Esophagus muscularis mucosa (tissue), 4 donors: ENCODE measurements at places on chromosomes 2 and 18. TPM values are rescaled to one million over a fixed set of nuclear protein-coding genes. Genes with fewer than 3 reads are reported as not detected.

Gene BMP10
- total RNA-seq, result not detected

Gene NTSR2
- total RNA-seq, result not detected

Gene SEMA4C
- 76.4 TPM for total RNA-seq

Gene IGFBP2
- 188 TPM for total RNA-seq

Gene ACSL3
- 56.3 TPM for total RNA-seq

Gene REEP1
- 73.5 TPM for total RNA-seq

Gene ERBB4
- total RNA-seq, result 0.19 TPM

Gene REG1B
- not detected for total RNA-seq

Gene NYAP2
- not detected for total RNA-seq

DNA sequence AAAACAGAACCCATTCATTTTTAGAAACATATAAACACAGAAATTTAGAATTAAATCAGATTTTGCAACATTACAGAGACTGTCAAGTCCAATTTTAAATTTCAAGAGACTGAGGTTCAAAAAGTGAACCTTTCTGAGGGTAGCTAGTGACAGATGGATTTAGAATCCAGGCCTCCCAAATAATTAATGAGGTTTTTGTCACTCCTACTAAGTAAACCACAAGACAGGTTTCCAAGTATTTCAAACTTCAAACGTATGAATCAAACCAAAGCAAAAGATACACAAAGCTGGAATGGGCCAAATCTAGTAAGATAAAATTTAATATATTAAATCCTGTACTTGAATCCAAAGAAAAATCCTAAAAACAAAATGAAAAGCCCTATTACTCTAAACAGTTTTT, 25.3 kb downstream of the PPP4R3B start:
- H3K27me3 ChIP-seq, result no peaks in the 10 kb centered on the region
- H3K4me3 ChIP-seq, result no peak overlapping the region
- H3K4me1 ChIP-seq, result no peaks in the 10 kb centered on the region
- DNase-seq, result no peak
- H3K36me3 ChIP-seq, result peaks cover 12% of the 10 kb centered on the region
- no peak overlapping the region for H3K27ac ChIP-seq

- H3K4me3 ChIP-seq, result peak overlapping the region; percentile 17
- H3K27ac ChIP-seq, result peak overlapping the region; percentile 67
- no peak for DNase-seq
- H3K4me1 ChIP-seq, result peaks cover 92% of the 10 kb centered on the region
Observed at GRCh38 chr2:66507673-66508201, 72.8 kb downstream of the MEIS1 start.

DNA sequence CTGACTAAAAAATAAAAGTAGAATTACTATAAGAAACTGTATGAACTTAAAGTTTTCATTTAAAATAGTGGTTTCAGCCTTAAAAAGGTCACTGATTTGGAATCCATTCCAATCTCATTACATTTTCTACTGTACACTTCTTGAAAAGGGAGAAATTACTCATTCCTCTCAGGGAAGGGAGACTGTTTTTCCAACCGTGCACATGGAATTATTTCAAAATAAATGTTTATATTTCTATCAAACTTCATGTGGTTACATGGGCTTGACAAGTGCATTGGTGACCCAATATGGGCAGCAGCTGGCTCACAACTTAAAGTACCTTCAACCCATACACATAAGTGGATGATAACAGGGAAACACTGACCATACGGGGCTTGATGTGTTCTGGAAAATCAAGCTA, 324.5 kb upstream of the THUMPD2 start:
- H3K36me3 ChIP-seq, result no peaks in the 10 kb centered on the region
- no peaks in the 10 kb centered on the region for H3K27me3 ChIP-seq
- no peak overlapping the region for H3K4me3 ChIP-seq
- peaks cover 38% of the 10 kb centered on the region for H3K4me1 ChIP-seq
- peak overlapping the region; percentile 54 for H3K27ac ChIP-seq

DNA sequence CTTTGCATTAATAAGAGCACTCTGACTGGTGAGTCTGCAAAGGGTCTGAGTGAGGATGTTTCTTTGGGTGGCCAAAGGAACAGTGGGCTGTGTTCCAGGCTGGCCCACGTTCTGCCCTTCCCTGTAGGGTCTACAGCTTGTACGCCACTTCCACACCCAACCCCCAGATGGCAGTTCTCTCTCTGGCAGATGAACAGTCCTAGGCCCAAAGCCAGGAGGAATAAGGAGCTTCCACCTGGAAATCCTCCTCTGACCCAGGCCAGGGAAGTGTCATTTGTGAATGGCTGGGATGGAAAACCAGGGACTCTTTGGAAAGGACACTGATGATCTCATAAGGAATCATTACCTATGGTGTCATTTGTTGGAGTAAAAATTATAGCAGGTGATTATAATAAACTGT, 6.6 kb downstream of the OTOF start:
- no peaks in the 10 kb centered on the region for H3K4me1 ChIP-seq
- no peak for DNase-seq
- H3K4me3 ChIP-seq, result no peak overlapping the region
- H3K27ac ChIP-seq, result no peak overlapping the region
- no peaks in the 10 kb centered on the region for H3K27me3 ChIP-seq

GRCh38 chr2:24466871-24467870, 23.9 kb upstream of the NCOA1 start:
- no peak overlapping the region for H3K4me3 ChIP-seq
- H3K4me1 ChIP-seq, result no peaks in the 10 kb centered on the region
- H3K36me3 ChIP-seq, result no peaks in the 10 kb centered on the region
- H3K27me3 ChIP-seq, result no peaks in the 10 kb centered on the region
- no peak for DNase-seq

DNA sequence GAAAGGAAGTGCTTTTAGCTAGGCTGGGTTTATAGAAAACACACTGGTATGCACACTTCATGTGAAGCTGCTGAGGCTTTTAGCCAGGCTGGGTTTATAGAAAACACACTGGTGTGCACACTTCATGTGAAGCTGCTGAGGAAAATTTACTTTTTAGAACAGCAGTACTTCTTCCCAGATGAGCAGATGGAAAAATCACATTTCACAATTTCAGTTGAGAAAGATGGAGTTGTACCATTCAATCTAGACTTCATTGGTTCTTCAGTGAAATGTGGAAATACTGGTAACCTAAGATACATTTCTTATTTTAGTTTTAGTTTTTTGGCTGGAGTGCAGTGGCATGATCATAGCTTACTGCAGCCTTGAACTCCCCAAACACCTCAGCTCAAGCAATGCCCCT, 11.1 kb downstream of the SNTG2 start:
- H3K4me1 ChIP-seq, result no peaks in the 10 kb centered on the region
- H3K36me3 ChIP-seq, result no peaks in the 10 kb centered on the region
- no peaks in the 10 kb centered on the region for H3K27me3 ChIP-seq

DNA sequence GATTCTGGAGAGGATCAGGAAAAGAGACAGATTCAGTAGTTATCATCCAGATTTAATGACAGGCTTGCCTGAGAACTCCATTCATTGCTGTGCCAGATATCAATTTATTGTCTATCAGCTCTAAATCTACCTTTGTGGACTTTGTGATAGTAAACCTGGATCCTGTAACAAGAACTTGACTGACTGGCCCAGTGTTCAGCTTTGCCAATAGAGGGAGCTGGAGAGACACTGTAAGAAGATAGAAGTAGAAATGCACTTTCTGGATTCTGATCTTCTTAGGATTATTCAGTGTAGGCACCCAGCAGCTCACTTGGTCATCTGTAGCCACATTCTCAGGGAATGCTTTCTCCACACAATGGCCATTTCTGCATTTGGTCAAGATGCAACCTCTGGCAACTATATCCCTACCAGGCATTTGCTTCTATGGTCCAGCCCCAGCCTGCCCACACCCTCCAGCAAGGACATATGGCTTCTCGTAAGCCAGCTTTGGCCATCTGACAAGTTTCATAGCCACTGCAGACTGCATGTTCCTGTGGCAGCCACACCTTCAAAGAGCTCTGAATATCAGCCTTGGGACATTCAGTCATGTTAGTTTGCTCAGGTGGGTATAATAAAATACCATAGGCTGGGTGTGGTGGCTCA, 6.1 kb upstream of the SERPINB8 start:
- H3K4me1 ChIP-seq, result peaks cover 3% of the 10 kb centered on the region
- H3K27ac ChIP-seq, result no peak overlapping the region
- H3K27me3 ChIP-seq, result peaks cover 12% of the 10 kb centered on the region
- no peak for DNase-seq
- no peak overlapping the region for H3K4me3 ChIP-seq

DNA sequence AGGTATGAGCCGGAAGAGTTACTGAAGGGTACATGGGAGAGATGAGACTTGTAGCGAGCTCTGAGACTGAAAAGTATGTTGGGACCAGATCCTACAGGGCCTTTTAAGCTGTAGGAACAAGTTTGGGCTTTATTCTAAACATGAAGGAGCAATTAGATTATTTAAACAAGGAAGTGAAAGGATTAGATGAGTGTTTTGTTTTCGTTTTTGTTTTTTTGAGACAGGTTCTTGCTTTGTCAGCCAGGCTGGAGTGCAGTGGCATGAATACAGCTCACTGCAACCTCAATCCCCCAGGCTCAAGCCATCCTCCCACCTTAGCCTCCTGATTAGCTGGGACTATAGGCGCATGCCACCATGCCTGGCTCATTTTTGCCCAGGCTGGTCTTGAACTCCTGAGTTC, 110.7 kb downstream of the C1D start:
- H3K27ac ChIP-seq, result no peak overlapping the region
- no peak overlapping the region for H3K4me3 ChIP-seq
- no peaks in the 10 kb centered on the region for H3K4me1 ChIP-seq
- no peaks in the 10 kb centered on the region for H3K27me3 ChIP-seq

GRCh38 chr2:226559536-226559935, 240.1 kb downstream of the IRS1 start:
- no peak overlapping the region for H3K4me3 ChIP-seq
- no peak for DNase-seq
- H3K27ac ChIP-seq, result no peak overlapping the region
- no peaks in the 10 kb centered on the region for H3K4me1 ChIP-seq
- no peaks in the 10 kb centered on the region for H3K36me3 ChIP-seq

DNA sequence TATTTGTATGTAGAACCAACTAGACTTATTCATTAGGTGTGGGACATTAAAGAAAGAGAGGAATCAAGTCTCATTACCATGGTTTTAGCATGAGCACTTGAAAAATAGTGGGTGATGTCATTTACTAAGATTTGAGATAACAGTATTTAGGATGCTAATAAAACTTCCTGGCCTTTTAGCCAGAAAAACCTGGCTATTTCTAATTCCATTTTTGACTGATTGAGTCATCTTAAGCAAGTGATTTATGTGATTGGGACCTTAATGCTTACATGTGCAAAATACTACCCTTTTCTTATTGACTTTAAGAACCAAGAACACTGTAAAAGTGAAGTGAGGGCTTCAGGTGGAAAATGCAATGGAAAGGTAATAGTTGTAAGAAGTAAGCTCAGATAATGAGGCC, 196.8 kb upstream of the SESTD1 start:
- H3K27ac ChIP-seq, result no peak overlapping the region
- H3K4me3 ChIP-seq, result no peak overlapping the region
- H3K4me1 ChIP-seq, result no peaks in the 10 kb centered on the region
- H3K36me3 ChIP-seq, result no peaks in the 10 kb centered on the region
- no peaks in the 10 kb centered on the region for H3K27me3 ChIP-seq

- no peak overlapping the region for H3K4me3 ChIP-seq
- DNase-seq, result no peak
- H3K27ac ChIP-seq, result no peak overlapping the region
- H3K27me3 ChIP-seq, result no peaks in the 10 kb centered on the region
Observed at GRCh38 chr18:53004798-53005197, 664.8 kb downstream of the DCC start.

GRCh38 chr18:6543330-6543908, 128.7 kb upstream of the L3MBTL4 start:
- DNase-seq, result no peak
- no peaks in the 10 kb centered on the region for H3K36me3 ChIP-seq
- no peak overlapping the region for H3K4me3 ChIP-seq
- H3K4me1 ChIP-seq, result no peaks in the 10 kb centered on the region
- H3K27me3 ChIP-seq, result no peaks in the 10 kb centered on the region

DNA sequence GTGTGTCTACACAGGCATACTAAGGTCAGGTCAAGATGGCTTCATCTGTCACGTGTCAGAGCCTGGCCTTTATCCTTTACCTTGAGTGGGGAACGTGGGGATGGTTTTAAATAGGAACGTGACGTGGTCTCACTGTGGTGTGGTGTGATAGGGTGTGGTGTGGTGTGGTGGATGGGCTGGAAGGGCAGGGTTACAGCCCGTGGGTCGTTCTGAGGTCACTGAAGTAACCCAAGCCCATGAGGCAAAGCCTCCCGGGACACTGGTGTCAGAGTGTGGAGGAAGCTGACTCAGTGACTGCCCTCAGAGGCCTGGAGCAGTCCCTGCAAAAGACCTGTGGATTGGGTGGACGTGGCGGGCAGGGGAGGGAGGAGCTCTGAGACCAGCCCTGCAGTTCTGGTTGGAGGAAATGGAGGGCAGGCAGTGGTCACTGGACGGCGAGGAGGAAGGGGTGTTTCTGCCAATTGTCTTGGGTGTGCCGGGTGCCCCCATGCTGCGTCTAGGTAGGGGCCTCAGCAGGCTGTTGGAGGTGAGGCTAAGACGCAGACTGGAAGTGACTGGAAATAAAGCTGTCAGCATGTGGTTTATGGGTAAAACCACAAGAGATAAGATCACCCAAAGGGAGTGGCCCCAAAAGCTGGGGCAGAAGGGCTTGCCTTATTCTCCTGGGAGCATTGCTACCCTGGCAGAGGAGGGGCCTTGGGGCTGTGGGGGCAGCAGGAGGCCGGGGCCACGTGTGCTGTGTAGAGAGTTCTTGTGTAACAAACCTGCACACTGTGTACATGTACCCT, 84.8 kb downstream of the SH3RF3 start:
- H3K4me1 ChIP-seq, result peaks cover 48% of the 10 kb centered on the region
- no peak overlapping the region for H3K27ac ChIP-seq
- H3K36me3 ChIP-seq, result no peaks in the 10 kb centered on the region
- H3K4me3 ChIP-seq, result no peak overlapping the region
- DNase-seq, result no peak

GRCh38 chr2:129396980-129397599, 582.4 kb upstream of the RAB6C start:
- no peak for DNase-seq
- H3K36me3 ChIP-seq, result no peaks in the 10 kb centered on the region
- H3K4me1 ChIP-seq, result no peaks in the 10 kb centered on the region
- H3K4me3 ChIP-seq, result no peak overlapping the region
- no peaks in the 10 kb centered on the region for H3K27me3 ChIP-seq

GRCh38 chr2:219713110-219713509, 85.7 kb downstream of the SLC4A3 start:
- no peaks in the 10 kb centered on the region for H3K4me1 ChIP-seq
- no peaks in the 10 kb centered on the region for H3K36me3 ChIP-seq
- no peaks in the 10 kb centered on the region for H3K27me3 ChIP-seq
- DNase-seq, result peak; percentile 21

GRCh38 chr2:160534996-160535395, 41.4 kb upstream of the RBMS1 start:
- H3K36me3 ChIP-seq, result no peaks in the 10 kb centered on the region
- no peak overlapping the region for H3K4me3 ChIP-seq
- no peak overlapping the region for H3K27ac ChIP-seq
- no peaks in the 10 kb centered on the region for H3K27me3 ChIP-seq
- H3K4me1 ChIP-seq, result peaks cover 15% of the 10 kb centered on the region
- DNase-seq, result no peak

- no peaks in the 10 kb centered on the region for H3K4me1 ChIP-seq
- no peak for DNase-seq
- H3K36me3 ChIP-seq, result peaks cover 60% of the 10 kb centered on the region
- no peak overlapping the region for H3K4me3 ChIP-seq
Observed at GRCh38 chr2:36526226-36526625, 71.7 kb downstream of the FEZ2 start.

- H3K4me3 ChIP-seq, result no peak overlapping the region
- no peak overlapping the region for H3K27ac ChIP-seq
- H3K36me3 ChIP-seq, result no peaks in the 10 kb centered on the region
- no peaks in the 10 kb centered on the region for H3K4me1 ChIP-seq
- DNase-seq, result no peak
Observed at GRCh38 chr2:221060376-221060775, 511.7 kb downstream of the EPHA4 start.
